ENCODE measurements at places on chromosomes 7 and 10.
A peak's percentile ranks its signal among the peaks of the same experiment; 100 is the strongest.

GRCh38 chr7:120273476-120273975, 551 bp downstream of the KCND2 start:
- DNase-seq = peak; percentile 61

GRCh38 chr10:122060250-122060649, 71.3 kb downstream of the TACC2 start:
- DNase-seq = no peak

- DNase-seq = no peak
Measured at GRCh38 chr10:103901299-103901698, 16.7 kb downstream of the STN1 start.

DNA sequence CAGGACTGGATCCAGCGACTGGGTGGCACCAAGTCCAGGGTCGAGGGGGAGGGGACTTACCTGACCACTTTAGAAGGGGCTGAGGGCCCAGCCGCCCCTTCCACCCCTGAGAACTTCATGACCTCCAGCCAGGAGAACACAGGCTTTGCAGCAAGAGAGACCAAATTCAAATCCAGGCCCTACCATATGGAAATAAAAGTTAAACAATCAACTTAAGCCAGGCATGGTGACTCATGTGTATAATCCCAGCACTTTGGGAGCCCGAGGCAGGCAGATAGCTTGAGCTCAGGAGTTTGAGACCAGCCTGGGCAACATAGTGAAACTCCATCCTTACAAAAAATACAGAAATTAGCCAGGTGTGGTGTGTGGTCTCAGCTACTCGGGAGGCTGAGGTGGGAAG, 61.9 kb downstream of the COL13A1 start:
- DNase-seq = no peak

- DNase-seq = no peak
Measured at GRCh38 chr7:147363101-147363500, 1227.5 kb upstream of the C7orf33 start.

- DNase-seq = no peak
Measured at GRCh38 chr7:36591636-36592035, 132.7 kb downstream of the AOAH start.

DNA sequence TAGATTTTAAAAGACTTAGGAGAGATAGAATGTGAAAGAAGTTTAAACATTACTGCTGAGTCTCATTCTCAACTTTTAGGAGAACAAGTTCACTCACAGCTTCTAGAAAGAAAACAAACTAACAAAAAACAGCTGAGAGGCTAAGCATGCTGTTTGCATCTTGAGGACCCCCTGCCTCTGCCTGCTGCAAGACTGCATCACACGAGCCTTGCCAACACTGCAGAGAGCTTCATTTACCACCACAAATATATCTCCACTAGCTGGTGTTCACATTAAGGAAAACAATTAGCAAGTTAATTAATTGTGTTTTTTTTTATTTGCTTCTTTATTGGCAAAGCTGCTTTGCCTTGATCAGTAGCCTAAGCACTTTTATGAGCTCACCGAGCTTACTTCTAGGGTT, 336.6 kb upstream of the KIAA1217 start:
- no peak for DNase-seq

DNA sequence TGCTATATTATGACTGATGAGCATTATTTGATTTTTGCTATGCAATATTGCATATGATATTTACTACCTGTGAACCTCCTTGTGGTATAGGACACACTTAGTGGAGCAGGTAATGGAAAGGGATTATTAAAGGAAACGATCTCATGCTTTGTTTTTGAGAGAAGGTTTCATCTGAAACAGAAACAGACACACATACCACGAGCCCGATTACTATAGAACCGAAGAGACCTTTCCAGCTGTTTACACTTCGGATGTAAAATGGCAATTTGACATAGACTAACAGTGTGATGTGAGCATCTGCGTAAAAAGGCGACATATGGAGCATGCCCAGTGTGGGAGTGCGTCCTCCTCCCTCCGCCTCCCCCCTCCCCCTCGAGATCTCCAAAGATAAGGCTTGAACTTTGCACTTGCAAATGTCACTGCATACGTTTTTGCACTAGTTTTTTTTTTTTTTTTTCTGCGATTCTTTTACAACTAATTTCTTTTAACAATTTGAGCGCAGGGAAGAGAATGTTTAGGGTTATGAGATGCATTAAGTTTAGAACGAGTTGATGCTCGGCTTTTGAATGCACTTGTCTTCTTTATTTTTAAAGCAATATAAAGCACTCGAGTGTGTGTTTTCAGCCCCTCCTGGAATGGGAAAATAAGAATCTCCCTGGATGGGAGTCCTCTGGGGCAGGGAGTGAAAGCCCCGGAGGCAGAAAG, 251.0 kb downstream of the NSUN6 start:
- DNase-seq = peak; percentile 5

DNA sequence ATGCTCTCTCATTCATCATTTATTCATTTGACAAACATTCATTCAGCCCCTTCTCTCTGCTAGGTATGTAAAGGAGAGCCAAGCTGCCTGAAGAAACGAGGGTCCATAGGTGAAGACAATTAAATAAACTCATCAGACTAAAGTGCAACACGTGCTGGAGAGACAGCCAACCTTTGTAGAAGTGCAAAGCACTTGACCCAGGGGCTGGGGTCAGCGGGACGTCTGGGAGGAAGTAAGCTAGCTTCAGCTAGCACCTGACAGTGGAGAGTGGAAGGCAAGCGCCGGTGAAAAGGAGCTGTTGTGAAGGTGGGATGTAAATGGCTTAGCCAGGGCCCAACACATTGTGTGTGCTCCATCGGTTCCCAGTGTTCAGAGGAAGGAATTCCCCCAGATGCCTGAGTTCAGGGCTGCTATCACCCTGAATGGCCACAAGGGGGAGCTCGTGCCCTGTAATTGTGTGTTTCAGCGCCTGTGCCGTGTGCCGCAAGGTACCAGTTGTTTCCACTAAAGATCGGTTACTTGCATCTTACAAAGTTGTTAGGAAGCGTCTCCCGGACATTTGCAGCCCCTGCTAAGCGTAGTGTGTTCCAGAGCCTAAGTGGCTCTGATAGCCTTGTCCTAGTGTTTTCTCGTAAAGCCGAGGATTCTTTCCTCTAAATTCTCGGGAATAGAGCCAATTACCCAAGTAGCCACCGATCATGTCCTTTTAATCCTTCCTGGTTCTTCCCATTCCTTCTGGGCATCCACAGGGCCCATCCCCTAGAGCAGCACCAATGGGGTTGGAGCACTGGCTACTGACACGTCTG, 30.6 kb downstream of the TLX1 start:
- peak; percentile 76 for DNase-seq

DNA sequence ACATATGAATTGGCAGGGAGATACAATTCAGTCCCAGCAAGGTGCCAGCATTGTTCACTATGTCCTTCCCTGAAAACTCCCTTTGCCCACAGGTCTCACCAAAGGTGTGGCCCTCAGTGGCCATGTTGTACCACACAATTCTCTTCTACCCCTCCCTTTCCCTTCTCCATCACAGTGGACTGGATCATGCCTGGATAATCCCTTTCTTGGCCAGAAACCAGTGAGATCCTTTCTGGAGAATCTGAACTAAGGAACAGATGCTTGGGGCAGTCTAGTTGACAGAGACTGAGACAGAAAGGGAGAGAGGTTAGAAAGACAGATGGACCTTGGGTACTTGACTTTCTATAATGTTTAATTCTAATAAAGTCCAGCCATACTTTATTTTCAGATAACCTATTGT, 9.5 kb downstream of the NMT2 start:
- no peak for DNase-seq

GRCh38 chr10:109957092-109957797, 33.9 kb upstream of the XPNPEP1 start:
- no peak for DNase-seq

DNA sequence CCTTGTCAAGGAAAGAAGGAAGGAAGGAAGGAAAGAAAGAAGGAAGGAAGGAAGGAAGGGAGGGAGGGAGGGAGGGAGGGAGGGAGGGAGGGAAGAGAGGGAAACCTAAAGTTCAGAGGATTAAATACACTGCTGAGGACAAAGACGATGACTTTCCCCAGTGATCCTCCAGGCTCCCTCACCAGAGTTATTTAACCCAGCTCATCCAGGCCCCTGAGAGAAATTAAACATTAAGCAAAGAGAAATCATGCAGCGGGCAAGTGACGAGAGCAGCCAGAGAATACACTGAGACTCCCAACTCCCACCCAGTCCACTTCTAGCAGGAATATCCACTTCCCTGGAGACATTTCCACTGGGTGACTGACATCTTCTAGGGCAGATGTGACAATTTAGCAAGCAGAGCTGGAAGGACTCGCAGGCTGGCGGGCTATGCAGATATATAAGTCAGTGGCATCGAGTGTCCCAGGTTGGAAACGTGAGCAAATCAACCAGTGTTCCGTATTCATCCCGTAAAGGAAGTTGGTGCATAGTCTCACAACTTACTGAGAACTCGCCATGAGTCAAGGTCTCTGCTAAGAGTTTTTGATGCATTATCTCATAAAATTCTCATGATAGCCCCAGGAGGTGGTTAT, 48.7 kb downstream of the CALML3 start:
- DNase-seq = no peak

DNA sequence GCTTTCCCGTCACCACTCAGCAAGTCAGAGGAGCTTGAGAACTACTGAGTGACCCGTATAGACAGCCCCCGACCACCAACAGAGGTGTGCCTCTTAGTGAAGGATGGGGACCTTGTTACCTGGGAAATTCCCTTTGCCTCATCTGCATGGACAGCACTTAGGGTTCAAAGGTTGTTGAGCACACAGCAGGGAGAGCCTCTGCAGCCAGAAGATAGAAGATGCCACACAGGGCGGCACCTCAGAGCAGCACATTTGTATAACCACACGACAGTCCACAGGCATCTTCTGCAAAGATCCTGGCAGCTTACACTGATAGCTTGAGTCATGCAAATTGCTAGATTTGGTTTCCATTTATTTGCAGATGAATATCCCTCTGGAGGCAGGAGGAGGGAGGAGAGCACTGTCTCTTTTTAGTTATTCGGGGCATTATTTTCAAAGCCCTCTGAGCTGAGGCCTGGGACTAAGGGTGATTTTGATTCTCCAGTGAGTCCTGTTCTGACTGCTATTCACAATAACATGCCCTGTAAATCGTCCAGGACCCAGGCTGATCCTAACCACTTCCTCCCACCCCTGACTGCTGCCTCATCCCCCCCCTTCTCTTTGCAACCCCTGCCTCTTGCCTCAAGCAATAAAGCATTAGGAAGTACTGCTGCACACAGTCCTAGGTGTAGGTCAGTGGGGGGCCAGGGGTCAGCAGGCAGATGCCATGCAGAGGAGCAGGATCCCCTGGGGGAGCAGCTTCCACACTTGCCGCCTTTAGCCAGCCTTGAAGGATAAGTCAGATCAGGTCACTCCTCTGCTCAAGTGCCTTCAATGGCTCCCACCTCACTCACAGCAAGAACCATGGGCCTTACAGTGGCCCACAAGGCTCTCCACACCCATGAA, 24.6 kb upstream of the INMT start:
- DNase-seq = no peak

- peak; percentile 39 for DNase-seq
Measured at GRCh38 chr10:57579926-57580325, 687.8 kb downstream of the IPMK start.
